Glomerular endothelial cell (primary cell): ENCODE measurements at places on chromosomes 2 and 18. TPM values are rescaled to one million over a fixed set of nuclear protein-coding genes. Genes with fewer than 3 reads are reported as not detected.

DNA sequence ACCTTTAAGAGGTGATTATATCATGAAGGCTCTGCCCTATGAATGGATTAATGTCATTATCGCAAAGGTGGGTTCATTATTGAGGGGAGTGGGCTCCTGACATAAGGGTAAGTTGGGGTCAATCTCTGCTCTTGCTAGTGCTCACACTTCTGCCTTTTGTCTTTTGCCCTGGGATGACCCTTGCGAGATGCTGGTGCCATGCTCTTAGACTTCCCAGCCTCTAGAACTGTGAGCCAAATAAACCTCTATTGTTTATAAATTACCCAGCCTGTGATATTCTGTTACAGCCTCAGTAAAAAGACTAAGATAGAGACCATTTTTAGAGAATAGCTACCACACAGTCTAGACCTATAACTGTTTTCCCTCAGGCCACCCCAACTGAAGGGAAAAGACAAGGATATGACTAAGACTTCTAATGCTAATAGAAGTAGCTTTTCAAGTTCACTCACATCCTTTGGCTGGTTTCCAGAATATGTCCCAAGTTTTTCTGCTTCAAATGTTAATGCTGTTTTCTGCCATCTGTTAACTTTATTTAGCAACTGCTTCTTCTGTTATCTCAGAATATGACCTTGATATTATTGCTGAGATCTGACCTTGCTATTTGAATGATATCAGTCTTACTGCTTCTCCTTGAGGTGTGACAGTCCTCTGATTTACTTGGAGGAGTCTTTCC is 65.1 kb upstream of the STAM2 start:
- DNase-seq = peak; percentile 84

DNA sequence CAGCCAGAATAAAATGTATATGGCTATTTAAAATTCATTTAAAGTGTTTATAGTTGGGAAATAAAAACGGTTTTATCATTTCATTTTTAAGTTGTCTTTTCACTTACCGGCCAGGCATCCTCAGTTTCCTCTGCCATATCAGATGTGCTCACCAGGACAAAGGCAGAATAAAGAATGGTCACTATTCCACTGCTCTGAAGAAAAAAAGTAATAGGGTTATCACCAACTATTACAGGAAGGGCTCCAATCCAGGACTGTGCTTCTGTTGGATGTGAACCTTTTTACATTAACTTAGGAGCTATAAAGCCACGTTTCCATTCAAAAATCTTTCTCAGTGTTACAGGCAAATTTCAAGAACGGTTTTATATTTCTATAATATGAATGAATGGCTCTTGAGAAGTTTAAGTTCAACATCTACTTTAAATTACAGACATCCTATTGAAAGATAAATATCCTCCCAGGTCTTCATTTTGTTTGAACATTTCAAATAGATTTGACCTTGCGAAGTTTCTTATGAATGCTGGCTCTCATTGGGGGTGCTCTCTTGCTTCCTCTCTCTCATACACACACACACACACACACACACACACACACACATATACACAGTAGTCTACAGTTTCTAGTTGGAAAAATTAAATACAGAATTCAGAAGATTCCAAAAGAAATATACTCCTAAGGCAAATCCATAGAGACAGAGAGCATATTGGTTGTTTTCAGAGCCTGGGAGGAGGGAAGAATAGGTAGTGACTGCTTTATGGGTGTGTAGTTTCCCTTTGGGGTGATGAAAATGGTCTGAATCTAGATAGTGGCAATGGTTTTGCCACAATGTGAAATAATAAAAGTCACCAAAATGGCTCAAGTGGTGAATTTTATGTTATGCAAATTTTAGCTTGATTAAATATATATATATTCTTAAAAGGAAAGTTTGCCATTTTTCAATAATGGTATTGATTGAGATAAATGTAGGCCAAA is 2.9 kb upstream of the SLC40A1 start:
- no peak for DNase-seq

GRCh38 chr2:72765997-72766609 is 59.7 kb downstream of the EXOC6B start:
- DNase-seq = no peak

- DNase-seq = no peak
Observed at GRCh38 chr2:163877316-163877715, 141.5 kb upstream of the FIGN start.

Gene C2orf80
- not detected in 2 replicates for total RNA-seq

GRCh38 chr18:54606835-54607212 is 15.8 kb downstream of the DYNAP start:
- DNase-seq = no peak

Gene RSAD2
- total RNA-seq = 0.44 and 12.7 TPM in 2 replicates

- no peak for DNase-seq
Observed at GRCh38 chr2:84451579-84451978, 7.5 kb downstream of the SUCLG1 start.

DNA sequence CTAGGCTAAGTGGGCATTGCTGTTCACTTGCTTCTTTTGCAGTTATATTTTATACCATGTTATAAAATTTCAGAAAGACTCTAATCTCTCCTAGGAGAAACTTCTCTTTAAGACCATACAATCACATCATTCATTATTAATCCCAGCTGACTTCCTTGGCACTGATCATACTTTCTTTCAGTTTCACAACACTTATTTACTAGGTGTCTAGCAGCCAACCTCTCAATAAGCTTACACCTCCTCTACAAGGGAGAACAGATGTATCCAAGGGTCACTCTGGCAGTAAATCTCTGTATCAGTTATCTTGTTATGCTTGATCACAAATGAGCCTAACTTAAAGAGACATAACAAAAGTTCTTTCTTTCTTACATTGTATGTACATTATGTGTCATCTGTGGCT is 69.8 kb upstream of the EPB41L5 start:
- DNase-seq = no peak

GRCh38 chr18:1488394-1488793 is 583.7 kb downstream of the ADCYAP1 start:
- DNase-seq = no peak

Gene UGT1A5
- not detected in 2 replicates for total RNA-seq

DNA sequence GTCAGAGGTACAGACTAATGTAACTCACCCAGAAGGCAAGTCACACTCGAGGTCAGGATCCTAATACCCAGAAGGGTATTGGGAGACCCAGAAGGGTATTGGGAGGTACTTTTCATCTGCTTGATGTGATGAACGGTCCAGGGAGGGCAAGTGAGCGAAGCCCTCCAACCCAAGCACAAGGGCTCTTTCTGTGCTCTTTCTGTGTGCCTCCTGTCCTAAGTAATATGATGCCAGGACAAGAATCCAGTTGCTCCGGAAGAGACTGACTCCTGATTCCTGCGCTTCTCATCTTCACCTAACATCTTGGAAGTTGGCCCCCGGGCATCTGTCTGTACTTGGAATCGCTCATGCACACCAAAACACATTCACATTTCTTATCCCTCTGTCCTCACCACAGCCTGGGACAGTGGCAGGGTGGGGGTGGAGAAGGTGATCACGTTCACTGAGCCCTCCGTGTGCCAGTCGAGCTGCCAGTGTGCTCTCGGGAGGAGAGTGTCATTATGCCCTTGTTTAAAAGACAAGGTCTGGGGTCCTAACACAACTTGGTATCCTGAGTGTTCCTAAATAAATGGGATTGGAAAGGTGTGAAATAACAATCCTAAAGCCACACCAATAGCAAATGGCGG is 17.1 kb downstream of the GYPC start:
- DNase-seq = no peak

DNA sequence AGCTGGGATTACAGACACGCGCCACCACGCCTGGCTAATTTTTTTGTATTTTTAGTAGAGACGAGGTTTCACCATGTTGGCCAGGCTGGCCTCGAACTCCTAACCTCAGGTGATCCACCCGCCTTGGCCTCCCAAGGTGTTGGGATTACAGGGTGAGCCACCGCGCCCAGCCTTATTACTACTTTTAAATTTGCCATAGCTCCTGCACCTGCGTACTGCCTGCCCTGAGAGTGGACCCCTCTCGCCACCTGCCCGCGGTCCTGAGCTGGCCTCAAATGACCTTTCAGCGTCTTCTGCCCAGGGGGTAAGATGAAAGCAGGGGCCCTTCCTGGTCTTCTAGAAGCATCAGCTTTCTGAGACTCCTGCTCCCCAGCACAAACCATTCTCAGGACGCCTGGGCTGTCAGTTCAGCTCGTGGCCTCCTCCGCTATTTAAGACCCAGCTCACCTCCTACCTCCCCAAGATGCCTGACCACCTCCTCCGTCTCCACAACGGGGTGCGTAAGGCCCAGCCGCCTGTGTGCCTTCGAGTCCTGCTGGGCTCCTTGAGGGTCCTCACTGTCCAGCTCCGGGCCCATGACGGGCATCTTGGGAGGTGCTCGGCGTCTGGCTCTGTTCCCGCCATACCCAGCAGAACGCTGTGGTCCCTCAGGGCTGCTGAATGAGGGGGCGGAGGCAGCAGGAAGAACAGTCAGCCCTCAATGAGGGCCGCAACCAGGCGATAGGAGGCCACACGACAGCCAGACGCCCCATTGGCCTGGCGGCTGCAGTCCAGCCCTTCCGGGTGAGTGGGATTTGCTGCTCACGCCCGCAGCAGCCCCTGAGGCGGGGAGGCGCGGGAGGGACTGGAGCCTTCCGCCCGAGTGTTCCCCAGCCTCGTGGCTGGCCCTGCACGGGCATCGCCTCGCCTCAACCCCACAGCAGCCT is 266.6 kb downstream of the TFCP2L1 start:
- no peak for DNase-seq

- DNase-seq = no peak
Observed at GRCh38 chr2:146523196-146523595, 1321.6 kb upstream of the ACVR2A start.

GRCh38 chr2:52054824-52055223 is 1022.9 kb upstream of the NRXN1 start:
- no peak for DNase-seq

Gene ZNF396
- total RNA-seq = 0.23 and 0.53 TPM in 2 replicates

DNA sequence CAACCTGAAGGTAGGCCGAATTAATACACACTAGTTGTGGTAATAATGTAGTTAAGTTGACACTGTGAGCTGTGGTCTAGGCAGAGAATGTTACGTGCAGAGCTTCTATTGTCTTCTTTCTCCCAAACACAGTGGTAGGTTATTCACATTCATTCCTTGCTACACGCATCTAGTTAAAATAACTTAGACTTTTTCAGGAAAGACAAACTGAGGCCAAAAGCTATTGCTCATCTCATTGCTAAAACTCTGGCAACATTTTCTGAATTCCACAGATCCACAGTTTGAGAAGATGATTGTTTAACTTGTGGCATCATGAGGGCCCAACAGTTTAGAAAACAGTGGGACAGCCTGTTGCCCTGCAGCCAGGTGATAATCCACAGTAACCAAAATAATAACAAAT is 850.4 kb upstream of the FSHR start:
- DNase-seq = no peak

DNA sequence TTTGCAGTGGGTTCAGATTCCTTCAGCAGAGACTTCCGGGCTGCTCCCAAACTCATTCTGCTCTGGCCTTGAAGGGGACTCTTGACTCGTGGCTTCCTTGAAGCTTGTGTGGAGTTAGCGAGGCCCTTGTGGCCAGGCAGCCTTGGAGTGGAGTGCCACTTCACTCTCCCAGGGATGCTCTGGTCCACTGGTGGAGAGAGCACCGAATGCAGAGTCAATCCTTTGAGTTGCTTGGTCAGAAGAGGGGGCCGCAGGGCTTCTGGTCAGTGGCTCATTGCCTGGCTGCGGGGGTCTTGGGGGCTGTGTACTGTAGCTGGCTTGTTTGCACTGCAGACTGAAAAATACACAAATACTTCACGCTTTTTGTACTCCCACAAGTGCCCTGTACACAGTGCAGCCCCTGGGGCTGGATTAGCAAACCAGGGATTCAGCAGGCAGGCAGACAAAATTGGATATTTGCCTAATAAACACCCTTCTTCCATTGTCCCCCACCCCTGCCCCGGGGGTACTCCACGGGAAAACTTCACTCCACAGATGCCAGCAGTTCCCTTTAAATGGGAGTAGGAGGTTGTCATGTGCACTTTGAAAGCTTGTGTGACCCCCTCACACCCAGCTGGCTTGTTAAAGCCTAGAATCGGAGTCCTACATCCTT is 3.2 kb downstream of the GLI2 start:
- no peak for DNase-seq

GRCh38 chr2:239392072-239392357 is 8.8 kb downstream of the HDAC4 start:
- DNase-seq = no peak

- DNase-seq = no peak
Observed at GRCh38 chr2:168394262-168394661, 61.8 kb upstream of the CERS6 start.

Gene ANKRD30BL
- total RNA-seq = not detected in 2 replicates

GRCh38 chr2:102915128-102915527 is 153.3 kb downstream of the TMEM182 start:
- DNase-seq = no peak

DNA sequence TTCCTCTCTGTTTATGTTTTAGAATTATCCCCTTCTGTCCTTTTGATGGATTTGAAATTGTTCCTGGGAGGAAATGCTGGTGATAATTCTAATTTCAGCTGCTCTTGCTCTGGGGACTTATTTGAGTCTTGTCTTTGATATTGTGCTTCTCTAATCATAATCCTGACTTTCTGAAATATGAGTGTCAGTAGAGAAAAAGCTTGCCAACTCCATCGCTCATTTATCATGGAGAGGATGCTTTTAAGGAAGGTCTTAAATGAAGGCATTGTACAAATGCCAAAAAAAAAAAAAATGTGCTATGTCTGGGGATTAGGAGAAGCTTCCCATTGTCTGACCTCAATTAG is 159.5 kb downstream of the NYAP2 start:
- no peak for DNase-seq

DNA sequence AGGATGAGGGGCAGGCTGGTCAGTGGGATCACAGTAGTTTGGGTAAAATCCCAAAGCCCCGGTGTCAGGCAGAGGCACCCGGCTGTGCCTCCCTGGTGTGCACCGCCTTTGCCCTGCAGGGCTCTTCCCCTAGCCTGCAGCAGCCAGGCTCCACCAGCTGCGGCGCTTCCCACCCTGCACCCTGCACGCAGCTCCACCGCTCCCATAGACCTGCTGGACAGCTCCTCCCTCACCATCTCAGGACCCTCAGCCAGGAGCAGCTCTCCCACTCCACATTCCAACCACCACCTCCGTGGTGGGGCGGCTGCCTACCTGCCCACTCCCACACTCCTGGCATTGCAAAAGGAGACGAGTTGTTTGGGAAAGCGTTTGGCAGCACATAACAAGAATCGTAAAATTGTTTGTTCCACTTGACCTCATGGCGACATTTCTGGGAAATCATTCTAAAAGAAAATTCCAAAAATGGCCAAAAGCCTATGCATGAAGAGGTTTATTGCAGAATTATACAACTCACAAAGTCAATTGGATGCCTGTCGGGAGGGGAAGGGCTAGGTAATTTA is 287.4 kb upstream of the HDAC4 start:
- DNase-seq = no peak
